ENCODE measurements at places on chromosomes 12 and 14. TPM values are rescaled to one million over a fixed set of nuclear protein-coding genes. Genes with fewer than 3 reads are reported as not detected.

- DNase-seq: no peak
Measured at GRCh38 chr12:101862245-101862644, 15.1 kb upstream of the DRAM1 start.

DNA sequence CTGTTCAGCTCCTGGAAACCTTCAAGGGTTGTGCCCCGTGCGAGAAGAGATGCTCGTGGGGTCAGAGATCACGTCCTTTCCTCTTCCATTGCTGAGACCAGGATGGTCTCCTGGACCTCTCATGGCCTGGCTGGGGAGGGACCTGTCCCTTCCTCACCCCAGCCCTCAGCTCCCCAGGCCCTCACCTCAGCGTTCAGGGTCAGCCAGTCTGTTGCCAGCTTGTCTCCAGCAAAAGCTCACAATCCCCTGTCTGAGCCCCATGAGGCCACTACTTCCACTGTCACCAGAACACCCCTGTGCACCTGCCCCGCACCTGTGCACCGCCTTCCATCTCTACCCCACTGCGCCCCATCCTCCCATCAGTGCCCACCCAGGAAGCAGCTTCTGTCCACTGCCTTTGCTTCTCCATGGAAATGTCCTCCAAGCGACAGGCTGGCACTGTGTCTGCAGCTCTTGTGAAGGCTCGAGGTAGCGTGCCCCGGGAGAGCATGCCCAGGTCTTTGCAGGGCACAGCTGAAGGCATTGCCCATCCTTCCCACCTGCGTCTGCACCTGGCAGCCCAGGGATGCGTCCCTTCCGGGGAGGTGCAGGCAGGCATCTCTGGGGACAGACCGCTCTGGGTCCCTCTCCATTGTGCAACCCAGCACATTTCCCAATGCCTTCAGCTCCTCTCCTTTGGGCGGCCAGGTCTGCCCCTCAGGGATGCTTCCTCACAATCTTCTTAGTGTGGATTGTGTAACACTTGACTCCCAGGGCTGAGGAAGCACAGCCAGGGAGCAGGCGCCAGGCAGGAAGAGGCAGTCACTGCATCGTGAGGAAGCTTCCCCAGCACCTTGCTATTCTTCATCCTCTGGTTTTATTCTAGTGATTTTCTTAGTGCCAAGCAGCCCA is 179.6 kb downstream of the ADGRD1 start:
- no peak for DNase-seq

DNA sequence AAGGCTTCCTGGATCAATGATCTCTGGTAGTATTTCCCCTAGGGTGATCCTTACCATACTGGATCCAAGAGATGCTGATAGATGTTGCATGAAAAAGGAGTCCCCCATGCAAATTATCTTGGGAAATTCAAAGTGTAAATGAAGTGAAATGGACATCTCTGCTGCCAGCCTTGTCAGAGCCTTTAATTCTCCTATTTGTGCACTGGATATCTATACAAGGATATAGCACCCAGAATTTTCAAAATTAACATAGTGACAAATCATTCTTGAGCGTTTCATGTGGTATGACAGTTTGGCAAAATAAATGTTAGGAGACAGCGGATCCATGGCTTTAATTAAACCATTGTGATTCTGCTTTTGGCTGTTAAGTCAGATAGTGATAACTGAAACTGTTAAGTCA is 260.9 kb downstream of the KSR2 start:
- no peak for DNase-seq

- no peak for DNase-seq
Measured at GRCh38 chr14:87940894-87941293, 52.1 kb downstream of the GALC start.

GRCh38 chr12:124784871-124785572 is 78.6 kb downstream of the SCARB1 start:
- no peak for DNase-seq

- no peak for DNase-seq
Measured at GRCh38 chr12:127515941-127516340, 751.0 kb upstream of the TMEM132C start.

GRCh38 chr14:61836184-61836583 is 74.0 kb downstream of the SNAPC1 start:
- DNase-seq: no peak

DNA sequence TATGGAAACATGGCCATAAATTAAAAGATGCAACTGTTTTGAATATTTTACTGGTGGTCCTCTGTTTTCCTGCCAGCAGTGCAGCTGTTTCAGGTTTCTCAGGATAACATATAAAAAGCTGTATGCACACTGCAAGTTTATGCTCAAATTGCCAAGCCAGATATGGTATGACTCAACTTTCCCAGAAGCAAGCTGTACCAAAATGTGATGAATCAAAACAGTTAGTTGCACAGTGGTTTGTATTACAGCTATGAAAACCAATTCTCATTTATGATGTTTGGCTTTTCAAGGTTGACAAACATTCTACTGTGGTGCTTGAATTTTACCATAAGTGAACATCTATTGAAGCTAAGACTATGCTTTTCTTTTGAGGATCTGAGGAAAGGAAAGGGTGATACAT is 15.5 kb downstream of the TRMT5 start:
- DNase-seq: peak; percentile 47

DNA sequence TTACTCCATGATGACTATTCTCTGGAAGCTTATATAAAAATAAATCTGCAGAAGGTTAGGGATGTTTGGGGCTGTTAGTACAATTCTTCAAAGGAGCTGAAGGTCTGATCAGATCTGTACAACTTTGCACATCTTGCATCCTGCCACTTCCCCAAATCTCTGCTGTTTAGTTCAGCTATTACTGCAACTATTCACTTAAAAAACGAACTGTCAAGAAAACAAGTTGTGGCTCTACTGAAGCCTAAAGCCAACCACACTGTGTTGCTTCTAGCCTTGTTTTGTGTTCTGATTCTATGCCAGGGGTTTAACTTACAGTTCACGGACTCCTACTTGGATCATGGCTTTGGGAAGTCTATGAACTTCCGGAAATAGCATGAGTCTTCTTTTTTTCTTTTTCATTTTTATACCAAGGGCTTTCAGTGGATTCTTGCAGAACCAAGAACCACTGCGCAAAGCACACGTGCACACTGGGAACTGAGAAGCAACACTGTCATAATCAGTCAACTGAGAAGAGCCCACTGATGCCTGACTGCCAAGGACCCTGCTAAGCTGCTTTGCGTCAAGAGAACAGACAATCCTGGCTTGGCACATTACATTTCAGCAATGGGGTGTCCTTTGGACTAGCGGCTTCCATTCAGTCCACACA is 66.3 kb upstream of the EEA1 start:
- DNase-seq: no peak

DNA sequence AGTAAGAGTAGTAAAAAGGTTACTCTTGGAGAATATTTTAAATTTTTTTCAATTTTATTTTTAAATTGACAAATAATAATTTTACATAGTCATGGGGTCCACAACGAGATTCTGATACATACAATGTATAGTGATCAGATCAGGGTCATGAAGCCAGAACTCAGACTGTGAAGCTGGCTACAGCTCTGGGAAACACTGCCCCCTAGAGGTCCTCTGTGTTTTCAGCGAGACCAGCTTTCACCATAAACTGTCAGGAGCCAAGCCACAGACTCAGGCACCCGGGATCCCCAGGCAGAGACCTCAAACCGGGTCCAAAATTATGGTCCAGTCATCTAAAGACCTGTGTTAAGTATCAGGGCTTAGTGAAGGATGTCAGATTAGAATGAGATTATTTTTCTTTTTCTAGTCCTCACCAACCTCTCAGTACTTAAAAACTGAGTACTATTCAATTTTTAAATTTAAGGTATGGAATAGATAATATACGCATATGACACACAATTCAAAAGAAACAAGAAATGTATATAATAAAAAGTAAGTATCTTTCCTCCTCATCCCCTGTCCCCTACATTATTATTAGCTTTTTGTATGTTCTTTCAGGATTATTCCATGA is 397.1 kb downstream of the MDGA2 start:
- peak; percentile 30 for DNase-seq

- no peak for DNase-seq
Measured at GRCh38 chr12:103596981-103597380, 9.9 kb downstream of the STAB2 start.

DNA sequence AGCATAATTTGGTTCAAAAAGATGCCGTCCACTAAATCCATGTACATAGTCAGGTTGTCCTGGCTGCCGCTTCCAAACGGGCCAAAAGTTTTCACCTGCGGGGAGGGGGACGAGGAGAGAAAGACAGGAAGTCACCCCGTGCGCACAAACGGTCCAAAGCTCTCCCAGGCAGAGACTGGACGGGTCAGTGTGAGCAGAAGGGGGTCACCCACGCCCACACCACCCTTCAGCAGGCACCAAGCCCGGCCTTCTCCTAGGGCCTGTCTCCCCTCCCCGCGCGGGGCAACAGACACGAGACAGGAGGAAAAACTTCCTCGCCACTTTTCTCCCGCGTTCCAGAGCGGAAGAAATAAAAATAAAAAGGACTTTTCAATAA is 888 bp downstream of the CCDC88C start:
- no peak for DNase-seq

- no peak for DNase-seq
Measured at GRCh38 chr12:14410841-14411569, 45.5 kb downstream of the ATF7IP start.

GRCh38 chr12:109307051-109307450 is 2.0 kb downstream of the FOXN4 start:
- DNase-seq: no peak

DNA sequence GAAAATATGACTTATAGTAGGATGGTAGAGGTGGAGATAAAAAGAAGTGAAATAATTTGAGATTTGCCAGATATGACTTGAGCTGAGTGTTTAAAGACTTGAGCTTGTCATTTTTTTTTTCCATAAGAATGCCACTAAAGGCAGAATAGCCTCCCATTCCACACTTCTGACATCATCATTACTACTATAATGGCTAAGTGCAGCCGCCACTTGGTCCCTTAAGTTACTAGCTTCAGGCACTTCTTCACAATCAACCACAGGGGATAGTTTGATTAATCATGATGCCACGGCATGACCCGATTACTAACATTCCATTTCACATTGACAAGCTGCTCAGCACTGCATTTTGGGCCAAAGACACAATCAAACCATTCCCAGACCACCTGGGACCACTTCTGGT is 127.9 kb downstream of the EFCAB11 start:
- DNase-seq: no peak

DNA sequence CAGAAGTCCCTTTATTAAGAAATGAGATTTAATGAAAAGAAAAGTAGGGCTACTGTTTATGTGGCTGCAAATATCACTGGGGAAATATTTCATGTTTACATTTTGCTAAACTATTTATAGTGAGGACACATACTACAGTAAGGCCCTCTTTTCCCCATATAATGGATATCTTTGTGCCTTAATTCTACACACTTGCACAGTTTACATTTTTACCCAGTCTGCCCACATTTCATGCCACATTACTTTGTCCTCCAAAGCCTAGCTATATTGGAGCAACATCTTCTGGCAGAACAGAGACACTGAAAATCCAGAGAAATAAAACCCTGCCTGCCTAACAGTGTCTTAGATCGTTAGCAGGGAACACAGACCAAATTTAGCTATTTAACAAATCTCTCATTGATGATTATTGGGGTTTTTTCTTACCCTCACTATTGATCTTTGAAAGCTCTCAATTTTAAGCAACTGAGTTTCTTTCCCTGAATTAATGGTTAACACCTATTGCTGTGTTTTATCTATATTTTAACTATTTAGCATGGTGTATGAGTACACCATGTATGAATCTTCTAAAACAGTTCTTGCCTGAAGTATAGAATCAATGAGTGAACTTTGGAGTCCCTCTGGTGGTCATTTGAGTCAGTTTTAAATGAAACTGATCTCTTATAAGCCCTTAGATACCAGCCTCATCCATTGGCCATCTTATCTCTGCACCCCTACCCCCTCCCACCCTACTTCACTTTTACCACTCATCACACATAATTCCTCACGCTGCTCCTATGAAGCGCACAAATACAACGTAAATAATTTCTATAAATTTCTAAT is 170.2 kb downstream of the BCAT1 start:
- DNase-seq: no peak

- DNase-seq: no peak
Measured at GRCh38 chr14:89201645-89202044, 215.4 kb downstream of the FOXN3 start.

GRCh38 chr12:111025792-111026430 is 105.5 kb upstream of the MYL2 start:
- DNase-seq: no peak

- no peak for DNase-seq
Measured at GRCh38 chr14:36950812-36951211, 221.6 kb downstream of the SLC25A21 start.

- no peak for DNase-seq
Measured at GRCh38 chr14:54567224-54567638, 303 bp downstream of the SAMD4A start.

- peak; percentile 35 for DNase-seq
Measured at GRCh38 chr12:3117144-3117581, 40.0 kb downstream of the TSPAN9 start.

DNA sequence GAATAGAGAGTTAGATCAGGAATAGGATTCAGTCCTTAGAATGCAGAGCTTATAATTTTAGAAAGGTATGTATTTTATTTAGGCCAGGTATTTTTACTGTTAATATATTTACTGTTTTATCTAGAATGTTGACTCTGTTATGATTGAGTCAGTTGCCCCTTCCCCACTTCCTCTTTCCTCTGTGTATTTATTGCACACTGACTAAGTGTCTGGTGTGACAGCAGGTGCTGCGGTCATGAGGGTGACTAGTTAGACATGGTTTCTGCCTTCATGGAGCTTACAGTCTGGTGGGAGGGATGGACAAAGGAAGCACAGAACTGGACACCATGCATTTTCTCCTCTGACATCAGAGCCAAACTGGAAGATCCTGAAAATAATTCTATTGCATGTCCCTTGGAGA is 159.8 kb downstream of the CACNA1C start:
- no peak for DNase-seq

DNA sequence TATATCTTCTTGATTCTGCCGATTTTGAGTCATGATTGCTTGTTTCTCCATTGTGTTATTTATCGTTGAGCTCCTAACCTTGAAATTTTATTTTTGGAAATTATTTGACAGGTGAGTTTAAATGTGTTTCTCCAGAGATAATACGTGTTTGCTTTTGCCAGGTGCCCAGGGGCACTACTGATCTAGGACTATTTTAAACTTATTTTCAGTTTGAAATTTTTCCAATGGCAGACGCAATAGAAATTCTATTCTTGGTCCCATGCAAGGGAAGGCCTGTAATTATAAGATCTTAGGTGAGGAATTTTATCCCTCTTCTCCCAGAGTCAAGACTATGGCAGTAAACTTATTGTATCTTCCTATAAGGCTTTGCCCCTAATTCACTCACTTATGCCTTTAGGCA is 252.8 kb downstream of the AEBP2 start:
- DNase-seq: no peak

ADAM20 gene
- total RNA-seq: 4.4 TPM

ZDHHC22 gene
- total RNA-seq: not detected

SSTR1 gene
- 4.3 TPM for total RNA-seq

KCNJ8 gene
- total RNA-seq: 16.1 TPM

P2RX2 gene
- total RNA-seq: 3.4 TPM

DCN gene
- total RNA-seq: 590 TPM

SPTB gene
- 11.5 TPM for total RNA-seq

TCL1B gene
- total RNA-seq: 0.28 TPM

HOXC13 gene
- total RNA-seq: not detected

SLC39A5 gene
- 1.1 TPM for total RNA-seq

STON2 gene
- total RNA-seq: 27.6 TPM

KRT71 gene
- total RNA-seq: not detected

TRIM9 gene
- total RNA-seq: 0.63 TPM

OR4K15 gene
- total RNA-seq: not detected

DAO gene
- not detected for total RNA-seq

NTN4 gene
- total RNA-seq: 66.1 TPM
